ENCODE measurements at places on chromosomes 6 and 20.

DNA sequence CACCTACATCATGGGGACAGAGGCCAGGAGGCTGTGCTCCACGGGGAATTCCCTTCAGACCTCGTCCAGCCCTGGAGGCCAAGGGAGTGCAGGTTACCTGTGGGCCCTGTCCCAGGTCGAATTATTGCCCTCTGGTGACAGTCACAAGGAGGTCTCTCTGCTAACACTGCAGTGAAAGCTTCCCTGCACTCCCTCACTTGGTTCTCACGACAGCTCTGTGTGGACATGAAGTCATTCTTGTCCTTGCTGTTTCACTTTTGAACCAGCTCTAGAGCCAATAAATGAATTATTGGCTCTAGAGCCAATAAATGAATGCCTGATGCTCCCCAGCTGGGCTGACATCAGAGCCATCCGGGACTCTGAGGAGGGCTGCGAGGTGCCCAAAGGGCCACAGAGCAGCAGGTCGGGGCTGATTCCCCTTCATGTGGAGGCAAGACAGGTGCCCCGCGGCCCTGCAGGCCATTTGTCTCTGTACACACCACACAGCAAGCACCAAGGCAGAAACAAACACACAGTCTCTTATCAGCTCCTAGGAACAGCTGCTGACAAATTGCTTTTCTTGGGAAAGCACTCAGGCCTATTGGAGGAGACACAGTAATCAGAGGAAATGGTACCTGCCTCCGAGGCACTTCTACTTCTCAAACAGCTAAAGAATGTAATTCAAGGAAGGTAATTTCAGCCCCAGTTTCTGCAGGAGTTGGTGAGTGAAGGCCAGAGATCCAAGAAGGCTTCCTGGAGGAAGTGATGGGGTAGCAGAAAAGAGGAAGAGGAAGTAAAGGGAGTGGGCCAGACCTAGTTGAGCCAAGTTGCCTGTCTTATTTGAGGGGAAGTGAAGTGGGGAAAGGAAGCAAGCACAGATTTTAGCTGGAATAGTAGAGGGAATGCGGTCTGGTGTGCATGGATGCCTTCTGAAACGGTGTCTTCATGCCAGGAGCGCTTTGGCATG, 27.5 kb upstream of the TBXT start:
- peak; percentile 57 for DNase-seq

- no peak for DNase-seq
Measured at GRCh38 chr20:61621852-61622251, 369.8 kb downstream of the CDH4 start.

DNA sequence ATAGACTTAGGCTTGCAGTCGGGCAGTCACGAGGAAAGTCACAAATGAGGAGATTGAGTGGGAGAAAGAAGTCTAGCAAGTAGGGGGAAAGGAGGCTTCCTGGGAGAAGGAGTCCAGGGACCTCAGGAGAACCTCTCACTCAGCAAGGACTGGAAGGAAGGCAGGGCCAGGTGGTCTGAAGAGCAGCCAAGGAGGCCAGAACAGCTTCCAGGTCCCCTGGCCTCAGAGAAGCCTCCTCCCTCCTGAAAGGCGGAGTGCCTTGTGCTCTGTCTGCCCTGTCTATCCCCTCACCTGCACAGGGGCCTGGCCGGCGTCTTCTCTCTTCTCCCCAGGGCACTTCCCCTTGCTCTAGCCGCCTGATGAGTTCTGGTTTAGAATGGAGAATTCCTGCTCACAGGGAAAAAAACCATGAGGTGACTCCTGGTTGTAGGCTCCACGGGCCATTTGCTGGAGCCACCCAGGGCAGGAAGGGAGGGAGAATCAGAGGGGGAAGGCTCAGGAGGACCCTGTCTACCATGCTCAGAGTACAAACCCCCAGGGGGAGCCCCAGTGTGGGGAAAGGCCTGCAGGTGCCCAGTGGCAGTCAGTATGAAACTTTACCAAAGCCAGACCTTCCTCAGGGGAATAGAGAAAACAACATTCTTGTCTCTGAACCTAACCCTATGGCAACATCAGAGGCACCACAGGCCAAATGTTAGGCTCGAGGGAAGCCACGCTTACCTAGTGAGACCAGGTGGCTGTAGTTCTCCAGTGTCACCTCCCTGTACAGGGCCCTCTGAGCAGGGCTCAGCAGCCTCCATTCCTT, 11.2 kb downstream of the ZNF337 start:
- no peak for DNase-seq

DNA sequence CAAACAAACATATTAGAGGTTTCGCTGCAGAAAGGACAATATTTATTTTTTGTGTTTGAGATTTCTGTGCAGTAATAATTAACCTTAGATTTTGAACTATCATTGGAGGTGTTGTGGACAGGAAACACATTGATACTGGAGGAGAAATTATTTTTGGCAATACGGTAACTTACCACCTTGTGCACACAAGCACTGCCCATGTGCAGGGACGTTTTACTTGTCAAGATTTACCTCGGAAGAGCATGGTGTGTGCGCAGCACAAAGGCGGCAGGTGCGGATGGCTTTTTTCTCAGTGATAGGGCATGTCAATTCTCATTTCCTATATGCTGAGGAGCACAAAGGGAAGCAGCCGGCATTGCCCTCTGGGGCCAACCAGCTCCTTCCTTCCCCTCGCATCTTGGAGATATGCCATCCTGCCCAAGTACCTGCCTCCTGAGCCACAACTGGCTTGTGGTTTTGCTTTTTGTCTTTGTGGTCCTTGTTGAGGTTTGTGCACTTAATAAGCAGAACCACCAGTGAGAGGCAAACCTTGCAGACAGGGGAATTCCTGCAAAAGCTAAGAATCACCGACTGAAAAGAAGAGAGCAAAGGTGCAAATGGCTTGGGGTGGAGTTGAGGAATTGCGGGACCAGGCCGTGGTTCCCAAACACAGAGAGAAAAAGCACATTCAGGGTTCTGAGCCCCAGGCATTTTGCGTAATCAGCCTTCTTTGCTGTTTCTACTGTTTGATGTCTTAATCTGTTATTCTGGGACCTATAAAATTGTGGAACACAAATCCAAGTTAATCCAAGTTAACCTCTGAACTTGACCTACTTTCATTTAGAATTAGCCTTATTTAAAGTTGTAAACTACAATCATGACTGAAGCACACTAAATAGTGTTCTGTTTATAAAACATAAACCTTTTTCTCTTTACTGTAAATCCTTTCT, 21.9 kb downstream of the SAMD5 start:
- no peak for DNase-seq

DNA sequence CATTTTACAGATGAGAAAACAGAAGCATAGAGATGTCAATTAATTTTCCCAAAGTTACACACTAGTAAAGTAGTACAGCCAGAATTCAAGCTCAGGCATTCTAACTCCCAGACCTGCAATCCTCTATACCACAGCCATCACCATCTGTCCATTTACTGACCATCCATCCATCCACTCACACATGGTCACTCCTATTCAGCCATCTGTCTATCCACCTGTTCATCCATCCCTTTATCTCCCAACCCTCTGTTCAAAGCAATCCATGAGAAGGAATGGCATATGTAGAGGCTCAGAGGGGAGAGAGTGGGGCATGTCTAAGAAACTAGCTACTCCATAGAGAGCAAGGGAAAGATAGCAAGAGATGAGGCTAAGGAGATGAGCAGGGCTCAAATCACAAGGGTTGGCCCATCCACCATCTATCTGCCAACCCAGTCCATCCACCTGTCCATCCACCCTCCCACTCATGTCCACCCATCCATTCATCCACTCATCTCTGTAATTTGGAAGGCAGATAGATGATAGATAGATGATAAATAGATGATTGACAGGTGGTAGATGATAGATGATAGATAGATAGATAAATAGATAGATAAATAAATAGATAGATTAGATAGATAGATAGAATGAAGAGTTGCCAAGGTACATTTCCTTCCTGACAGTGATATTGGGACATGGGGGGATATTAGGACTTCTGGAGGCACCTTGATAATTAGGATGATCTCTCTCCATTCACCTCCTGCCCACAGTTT, 12.2 kb upstream of the C6orf132 start:
- no peak for DNase-seq

DNA sequence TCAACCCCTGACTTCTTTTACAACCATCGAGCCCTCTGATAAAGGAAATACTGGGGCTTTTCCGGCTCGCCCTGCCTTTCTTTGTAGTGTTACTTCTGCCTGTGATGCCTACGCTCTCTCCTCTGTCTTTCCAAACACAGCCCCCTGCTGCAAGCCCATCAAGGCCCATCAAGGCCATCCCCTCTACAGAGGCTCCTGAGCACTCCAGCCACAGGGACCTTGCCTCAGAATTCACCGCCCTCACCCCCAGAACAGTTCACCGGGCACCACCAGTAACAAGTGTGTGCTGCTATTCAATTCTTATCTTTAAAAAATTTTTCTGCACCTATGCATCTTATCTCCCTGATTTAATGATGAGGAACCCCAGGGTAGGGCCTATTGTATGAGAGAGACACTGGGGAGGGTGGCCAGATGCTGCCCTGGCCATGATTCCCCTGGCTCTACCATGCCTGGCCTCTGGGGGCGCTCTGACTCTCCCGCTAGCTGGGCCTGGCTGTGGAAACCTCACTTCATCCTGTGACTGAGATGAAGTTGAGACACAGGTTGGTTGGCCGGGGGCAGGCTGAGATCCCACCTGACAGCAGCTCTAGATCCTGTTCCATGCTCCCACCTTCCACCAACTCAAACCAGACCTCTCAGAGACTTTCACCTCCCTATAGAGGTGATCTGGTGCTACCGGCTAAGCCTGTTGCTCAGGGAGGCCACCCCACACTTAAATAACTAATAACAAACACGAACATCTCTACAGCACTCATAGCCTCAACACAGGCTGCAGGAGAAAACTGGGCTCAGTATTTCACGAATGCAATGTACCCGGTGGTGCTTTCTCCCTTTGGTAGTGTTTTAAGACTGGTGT, 19.2 kb upstream of the GLP1R start:
- no peak for DNase-seq

- peak; percentile 34 for DNase-seq
Measured at GRCh38 chr6:5398530-5398929, 137.2 kb downstream of the FARS2 start.

DNA sequence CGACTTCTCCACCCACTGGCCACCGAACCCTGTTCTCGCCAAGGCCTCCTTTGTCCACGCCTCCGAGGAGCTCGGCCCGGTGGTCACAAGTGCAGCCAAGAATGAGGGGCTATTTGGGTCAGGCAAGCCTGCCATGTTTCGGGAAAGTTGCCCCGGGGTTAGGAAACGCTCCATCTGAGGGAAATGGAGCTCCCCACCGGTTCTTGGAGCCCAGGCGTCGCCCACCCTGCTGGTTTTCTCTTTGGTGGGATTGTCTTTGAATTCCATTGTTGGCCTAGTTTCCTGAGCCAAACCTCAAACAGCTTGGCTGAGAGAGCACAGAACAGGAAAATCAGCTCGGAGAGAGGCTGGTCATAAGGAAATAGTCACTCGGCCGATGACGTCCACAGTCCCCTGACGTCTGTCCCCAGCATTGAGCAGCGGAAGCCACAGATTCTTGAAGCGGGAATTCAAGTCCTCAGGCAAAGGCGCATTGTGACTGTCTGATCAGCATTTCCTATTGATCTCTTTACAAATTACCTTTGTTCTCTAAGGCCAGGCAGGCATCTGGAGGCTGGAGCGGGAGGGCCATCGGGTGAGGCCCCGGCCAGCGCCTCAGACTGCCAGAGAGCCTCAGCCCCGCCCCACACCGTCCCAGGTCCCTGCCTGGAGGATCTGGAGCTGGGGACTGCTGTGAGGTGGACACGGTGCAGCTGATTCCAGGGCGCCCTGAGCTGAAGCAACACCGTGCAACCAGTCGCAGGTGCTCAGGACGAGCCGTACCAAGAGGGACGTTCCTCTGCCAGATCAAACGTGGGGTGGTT, 138.6 kb downstream of the DLL1 start:
- DNase-seq = no peak

DNA sequence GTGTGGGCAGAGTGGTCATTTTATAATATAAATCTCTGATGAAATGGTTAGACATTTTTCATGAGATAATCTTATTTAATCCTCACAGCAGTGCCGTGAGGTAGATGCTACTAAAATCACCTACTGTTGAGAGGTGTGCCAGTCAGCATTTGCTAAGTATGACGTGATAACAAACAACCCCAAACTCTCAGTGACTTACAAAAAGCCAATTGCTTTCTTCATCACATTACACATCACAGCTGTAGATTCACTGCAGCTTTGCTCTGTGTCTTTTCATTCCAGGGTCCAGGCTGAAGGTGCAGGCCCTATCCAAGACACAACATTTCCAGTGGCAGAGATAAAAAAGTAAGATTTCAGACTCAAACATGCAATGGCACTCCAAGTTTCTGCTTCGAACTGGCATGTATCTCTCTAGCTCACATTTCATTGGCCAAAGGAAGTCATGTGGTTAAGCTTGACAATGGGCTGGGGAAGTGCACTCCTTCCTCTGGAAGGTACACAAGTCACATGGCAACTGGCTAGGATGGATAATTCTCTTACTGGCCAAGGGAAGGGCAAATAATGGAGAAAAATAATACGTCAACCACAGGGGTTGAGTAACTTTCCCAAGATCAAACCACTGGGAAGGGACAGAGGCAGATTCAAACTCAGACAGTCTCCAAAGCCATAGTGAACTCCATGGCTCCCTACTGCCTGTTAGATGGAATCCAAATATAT, 69.5 kb upstream of the EPB41L1 start:
- DNase-seq = peak; percentile 61

GRCh38 chr6:167988154-167988495, 9.3 kb upstream of the KIF25 start:
- no peak for DNase-seq

DNA sequence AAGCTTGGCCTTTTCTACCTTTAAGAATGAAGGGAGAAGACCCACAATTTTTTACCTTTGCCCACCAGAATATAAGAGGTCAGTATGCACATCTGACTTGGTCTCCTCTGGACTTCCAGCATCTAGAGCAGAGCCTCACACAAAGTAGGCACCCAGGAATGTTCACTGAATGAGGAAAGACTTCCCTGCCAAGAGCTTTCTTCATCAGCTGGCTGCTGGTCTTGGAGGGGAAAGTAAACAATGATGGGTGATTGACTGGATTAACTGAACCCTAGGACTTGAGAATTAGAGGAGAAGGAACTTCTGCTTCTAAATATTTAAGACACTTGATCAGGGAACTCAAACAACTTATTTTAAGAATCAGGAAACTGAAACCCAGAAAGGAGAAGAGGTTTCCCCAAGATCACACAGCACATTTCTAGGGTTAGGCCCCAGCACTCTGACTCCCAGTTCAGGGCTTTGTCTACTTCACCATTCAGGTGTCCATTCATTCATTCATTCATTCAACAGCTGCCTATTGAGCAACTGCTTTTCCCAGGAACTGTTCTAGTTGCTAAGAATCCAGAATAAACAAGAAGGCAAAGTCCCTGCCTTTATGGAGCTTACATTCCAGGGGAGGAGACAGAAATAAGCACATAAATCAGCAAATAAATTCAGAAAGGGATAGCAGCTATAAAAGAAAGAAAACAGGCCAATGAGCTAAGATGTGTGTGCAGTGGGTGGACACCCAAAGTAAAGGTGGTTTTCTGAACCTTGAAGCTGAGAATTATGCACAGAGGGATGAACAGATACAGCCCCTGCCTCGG, 216.9 kb upstream of the LRFN2 start:
- DNase-seq = no peak

- no peak for DNase-seq
Measured at GRCh38 chr6:112234601-112235000, 19.8 kb downstream of the LAMA4 start.
